ENCODE measurements at places on chromosomes 4 and X.

DNA sequence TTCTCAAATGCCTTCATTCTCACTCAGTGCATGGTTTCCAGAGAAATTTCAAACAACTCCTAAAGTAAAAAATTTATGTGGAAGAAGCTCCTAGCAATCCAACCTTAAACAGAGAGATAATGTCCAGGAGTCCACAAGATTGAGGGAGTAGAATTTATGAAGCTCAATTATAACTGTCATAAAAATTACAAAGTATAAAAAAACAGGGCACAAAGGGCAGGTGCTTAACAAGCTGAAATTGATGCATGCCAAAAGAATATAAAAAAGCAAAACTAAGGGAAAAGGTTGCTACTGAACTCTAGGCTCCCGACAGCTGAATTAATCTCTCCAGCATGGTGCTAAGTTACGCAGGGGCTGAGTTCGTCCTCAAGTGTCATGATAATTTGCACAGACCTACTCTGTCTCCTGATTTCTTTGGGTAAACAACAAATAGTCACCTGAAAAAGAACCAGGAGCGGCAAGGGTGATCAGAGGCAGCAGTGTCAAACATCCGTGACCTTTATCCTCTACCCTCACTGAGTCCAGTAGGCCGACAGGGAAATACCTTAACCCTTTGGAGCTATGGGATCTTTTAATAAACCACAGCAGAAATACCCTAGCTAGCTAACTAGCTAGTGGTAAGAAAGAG is 47.2 kb upstream of the RELL1 start:
- DNase-seq: no peak

- no peak for DNase-seq
Observed at GRCh38 chr4:149398993-149399392, 416.6 kb downstream of the IQCM start.

DNA sequence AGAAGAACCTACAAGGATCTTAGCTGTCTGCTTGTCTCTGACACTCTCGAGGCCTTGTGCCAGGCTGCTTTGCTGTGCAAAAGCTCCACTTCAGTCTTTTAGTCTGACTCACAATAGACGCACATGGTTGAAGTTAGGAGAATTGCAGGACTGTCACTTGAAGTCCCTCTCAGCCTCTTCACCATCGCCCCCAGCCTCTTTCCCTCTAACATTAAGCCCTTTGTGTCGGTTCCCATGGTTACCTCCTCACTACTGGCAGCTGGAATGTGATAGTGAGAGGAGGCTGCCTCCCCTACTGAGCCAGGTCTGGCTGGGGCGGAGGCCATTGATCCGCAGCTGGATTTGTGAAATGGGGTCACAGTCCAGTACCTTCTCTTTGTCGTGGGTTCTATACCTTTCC is 201.8 kb downstream of the SOWAHB start:
- no peak for DNase-seq

- no peak for DNase-seq
Observed at GRCh38 chr4:105145903-105146275, 787 bp upstream of the TET2 start.

- no peak for DNase-seq
Observed at GRCh38 chr4:157072002-157072401, 3.9 kb upstream of the GLRB start.

DNA sequence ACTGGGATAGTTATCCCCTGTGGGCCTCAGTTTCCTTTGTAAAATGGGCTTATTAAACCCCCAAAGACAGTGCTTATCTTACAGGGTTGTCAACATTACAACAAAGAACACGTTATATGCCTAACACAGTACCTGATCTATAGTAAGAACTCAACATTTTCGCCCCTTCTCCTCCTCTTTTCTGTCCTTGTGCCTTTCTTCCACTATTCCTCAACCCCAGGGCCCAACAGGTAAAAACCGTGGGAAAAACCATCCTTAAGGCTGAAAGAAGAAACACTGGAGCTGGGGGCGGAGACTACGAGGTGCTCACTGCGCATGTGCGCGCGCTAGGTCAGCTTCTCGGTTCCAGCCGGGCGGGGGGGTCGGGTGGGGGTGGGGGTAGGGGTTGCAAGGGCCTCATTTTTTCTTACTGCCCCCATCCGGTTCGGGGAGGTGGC is 426 bp upstream of the XIAP start:
- DNase-seq: peak; percentile 58

- DNase-seq: no peak
Observed at GRCh38 chr4:120291541-120291940, 224.9 kb upstream of the MAD2L1 start.

- no peak for DNase-seq
Observed at GRCh38 chrX:152899111-152899873, 1.4 kb downstream of the ZNF185 start.

DNA sequence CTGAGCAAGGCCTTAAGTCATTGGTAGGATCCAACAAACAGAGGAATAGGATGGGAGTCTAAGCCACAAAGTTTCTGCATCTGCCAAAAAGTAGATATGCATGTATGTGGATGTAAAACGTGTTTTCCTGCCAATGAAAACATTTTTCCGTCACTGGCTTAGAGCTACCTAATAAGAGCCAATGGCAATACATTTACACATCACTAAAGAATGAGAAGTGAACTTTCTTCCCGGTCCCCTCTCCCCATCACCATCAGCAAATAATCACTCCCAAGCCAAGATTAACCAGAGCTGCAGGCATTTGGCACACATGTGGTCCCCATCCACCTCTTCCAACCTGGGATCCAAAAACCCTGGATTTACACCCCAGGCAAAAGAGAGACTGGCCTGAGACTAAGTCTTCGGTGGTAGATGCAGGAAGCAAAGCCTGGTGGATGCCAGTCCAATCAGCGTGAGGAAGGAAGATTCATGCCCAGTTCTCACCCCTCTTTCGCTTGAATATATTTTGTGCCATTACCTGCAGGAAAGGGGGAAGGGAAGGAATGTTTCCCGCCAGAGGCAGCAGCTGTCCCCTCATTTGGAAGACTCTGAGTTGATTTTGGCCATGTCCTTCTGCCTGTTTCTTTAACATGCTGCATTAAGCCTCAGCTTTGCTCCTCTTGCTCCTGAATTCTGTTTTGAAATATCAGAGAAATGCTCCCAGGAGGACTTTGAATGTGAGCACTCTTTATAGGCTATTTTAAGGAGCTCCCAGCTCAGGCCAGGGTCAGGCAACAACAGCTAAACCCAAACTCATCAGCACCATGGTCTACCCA is 131.4 kb downstream of the CHIC2 start:
- DNase-seq: peak; percentile 26

GRCh38 chr4:6019316-6020263 is 1.4 kb upstream of the C4orf50 start:
- peak; percentile 18 for DNase-seq

Measured in urinary bladder (tissue), 4 donors.